ENCODE measurements at places on chromosomes 4 and X.

DNA sequence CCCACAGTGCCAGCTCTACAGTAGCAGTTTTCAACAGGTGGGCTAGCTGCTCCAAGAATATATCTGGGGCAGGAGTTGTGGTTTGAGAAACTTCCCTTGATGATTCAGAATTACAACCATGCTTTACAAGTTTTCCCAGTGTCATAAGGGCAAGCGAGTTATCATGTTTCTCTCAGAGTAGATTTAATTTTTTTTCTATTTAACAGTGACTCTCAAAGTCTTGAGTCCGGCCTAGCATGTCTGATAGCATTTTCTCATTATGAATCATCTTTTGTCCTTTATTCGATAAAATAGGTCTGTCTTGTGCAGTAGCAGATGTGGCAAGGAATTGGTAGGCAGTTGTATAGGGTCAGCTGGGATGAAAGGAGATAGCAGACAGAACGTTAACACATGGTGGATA is 62.2 kb upstream of the SPANXD start:
- no peak for DNase-seq

GRCh38 chrX:9902656-9903055 is 64.5 kb upstream of the CLDN34 start:
- no peak for DNase-seq

DNA sequence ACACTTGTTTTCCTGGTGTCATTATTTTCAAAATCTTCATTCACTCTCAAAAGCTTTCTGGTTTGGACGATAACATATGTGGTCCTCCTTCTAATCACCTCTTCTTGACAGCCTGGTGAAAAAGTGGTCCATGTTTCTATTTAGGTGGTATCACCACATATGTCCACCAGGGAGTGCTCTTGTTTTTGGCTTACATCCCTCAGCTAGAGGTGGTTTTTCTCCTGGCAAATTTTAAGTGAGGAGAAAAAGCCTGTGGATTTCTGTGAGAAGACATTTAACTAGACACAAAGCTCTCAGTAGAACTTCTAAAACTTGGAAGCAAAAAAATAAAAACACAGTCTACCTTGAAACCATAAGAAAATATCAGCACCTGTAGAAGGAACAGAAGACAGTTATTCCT is 58.0 kb upstream of the FRMPD4 start:
- peak; percentile 18 for DNase-seq

GRCh38 chrX:39514801-39515200 is 583.0 kb downstream of the BCOR start:
- DNase-seq = no peak

- no peak for DNase-seq
Measured at GRCh38 chr4:69707807-69708206, 52.6 kb downstream of the SULT1B1 start.

- peak; percentile 62 for DNase-seq
Measured at GRCh38 chr4:145299380-145300076, 119.1 kb upstream of the OTUD4 start.

DNA sequence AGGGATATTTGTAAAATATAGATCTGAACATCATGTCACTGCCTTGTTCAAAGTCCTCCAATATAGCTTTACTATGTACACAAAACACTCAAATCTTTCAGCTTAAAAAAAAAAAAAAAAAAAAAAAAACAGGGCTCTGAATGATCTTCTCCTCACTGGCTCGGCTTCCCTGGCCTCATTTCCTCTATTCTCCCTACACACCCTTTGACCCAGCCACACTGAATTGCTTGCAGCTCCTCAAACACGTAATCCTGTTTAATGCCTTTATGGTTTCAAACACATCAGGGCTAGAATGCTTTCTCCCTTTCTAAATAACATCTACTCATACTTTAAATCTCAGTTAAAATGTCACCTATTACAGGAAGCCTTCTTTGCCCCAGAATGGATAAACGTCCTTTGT is 60.8 kb downstream of the MTMR8 start:
- no peak for DNase-seq

DNA sequence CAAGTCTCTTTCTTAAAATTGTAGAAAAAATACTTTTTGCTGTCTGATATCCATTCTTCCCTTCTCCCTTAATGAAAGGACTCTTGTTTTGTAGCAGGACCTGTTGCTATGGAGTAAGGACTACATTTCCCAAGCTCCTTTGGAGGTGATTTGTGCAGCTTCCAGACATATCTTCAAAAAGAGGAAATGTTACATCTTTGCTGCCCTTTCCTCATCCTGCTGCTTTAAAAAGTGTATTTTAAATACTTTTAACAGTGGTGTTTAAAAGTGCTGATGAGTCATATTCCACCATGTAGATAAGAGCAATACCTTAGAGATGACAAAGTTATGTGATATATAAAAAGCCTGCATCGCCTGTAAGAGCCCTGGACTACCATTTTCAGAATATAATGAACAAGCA is 98.7 kb downstream of the CFAP299 start:
- DNase-seq = no peak

DNA sequence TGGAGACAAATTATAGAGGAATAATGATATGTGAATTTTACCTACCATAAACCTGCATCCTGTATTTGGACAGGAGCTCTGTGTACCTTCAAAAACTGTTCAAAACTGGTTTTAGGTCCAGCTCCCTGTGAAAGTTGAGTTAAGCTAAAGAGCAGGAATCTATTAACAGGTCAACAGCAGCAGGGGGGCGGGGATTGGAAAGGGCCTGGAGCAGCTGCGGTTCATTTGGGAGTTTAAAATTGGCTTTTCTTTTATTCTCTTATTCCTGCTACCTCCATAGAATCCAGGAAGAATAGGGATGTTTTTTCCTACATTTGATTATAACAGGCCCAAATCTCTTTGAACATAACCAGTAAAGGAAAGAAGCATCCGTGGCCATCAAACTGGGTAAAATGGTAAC is 23.8 kb downstream of the SHROOM3 start:
- DNase-seq = no peak

GRCh38 chr4:83219344-83220331 is 65.0 kb downstream of the COQ2 start:
- peak; percentile 82 for DNase-seq

- DNase-seq = no peak
Measured at GRCh38 chr4:5881340-5881739, 11.5 kb downstream of the CRMP1 start.

DNA sequence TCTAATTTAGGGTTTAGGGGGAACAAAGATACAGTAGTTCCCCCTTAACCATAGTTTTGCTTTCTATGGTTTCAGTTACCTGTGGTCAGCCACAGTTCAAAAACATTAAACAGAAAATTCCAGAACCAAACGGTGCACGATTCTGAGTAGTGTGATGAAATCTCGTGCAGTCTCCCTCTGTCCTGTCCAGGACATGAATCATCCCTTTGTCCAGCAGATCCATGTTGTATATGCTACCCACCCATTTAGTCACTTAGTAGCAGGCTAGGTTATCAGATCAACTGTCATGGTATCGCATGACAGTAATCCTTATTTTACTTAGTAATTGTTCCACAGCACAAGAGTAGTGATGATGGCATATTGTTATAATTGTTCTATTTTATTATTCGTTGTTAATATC is 556.1 kb downstream of the IL1RAPL1 start:
- DNase-seq = no peak

DNA sequence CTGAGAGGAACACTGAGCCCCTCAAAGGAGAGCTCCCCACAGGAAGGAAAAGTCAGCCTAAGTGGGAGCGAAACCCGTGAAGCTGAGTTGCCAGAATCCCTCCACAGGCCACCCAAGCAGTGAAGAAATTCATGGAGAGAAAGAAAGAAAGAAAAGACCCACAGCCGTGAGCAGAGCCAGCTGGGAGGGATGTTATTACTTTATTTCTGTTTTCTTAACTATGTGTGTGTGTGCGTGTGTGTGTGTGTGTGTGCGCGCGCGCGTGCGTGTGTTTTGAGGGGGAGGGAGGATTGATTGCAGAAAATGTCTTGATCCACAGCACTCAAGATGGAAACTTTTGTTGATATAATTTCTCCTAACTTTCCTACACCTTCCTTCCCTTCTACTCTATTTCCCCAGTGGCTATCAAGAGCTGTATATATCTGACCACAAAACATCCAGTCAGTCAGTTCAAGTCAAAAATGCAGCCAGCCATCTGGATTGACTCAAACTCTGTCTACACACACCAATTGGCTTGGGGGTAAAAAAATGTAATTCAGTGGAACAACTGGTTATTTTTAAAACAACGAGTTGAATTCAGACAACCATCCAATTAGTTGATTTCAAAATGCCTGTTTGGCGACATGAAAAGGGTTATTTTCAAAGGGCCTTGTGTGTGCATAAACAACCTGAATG is 13.8 kb upstream of the GPC3 start:
- DNase-seq = no peak

DNA sequence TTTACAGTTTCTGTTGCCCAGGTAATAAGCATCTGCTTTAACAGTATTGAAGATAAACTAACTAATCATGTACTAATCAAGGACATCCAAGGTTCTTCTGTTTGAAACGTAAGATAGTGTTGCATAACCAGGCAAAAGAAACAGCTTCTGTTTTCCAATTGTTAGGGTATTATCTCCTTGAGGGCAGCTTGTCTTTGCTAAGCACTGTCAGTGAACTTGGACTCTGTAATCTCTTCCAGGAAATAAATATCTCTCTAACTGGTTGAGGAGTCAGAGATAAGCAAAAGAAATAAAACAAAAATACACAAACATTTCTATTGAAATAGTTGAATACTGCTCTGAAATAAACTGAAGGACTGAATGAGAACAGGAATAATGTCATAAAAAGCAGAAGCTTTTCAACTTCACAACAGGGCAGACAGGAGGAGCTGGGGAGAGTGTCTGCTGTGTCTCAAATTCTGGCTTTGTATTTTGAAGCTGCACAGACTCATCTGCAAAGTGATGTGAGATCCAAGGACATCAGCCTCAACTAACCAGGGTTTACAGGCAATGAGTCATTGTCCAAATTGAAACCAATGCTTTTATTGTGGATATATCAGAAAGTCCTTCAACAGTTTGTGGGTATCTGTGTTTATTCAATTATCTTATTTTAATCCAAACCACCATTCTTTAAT is 1253.0 kb upstream of the PCDH7 start:
- DNase-seq = no peak

DNA sequence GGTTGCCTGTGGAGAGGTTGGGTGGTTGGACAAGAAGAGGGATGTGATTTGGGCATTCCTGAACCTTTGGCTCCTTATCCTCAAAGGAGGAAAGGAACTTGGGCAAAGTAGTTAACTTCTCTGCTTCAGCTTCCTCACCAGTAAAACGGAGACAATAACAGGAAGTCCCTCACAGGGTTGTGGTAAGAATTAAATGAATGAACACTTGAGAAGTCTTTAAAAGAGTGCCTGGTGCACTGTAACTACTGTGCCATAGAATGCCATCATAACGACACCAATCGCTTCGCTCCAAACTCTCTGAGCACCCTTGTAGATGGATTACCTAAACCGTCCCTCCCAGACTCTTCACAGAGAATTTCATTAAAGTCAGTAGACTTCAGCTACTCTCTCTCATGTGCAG is 10.5 kb downstream of the ZCCHC18 start:
- peak; percentile 58 for DNase-seq
